ENCODE measurements at places on chromosomes 2 and 18. TPM values are rescaled to one million over a fixed set of nuclear protein-coding genes. Genes with fewer than 3 reads are reported as not detected.
A peak's percentile ranks its signal among the peaks of the same experiment; 100 is the strongest.

GRCh38 chr2:237603049-237603717 lies 12.6 kb upstream of the RAB17 start:
- no peak for DNase-seq

DNA sequence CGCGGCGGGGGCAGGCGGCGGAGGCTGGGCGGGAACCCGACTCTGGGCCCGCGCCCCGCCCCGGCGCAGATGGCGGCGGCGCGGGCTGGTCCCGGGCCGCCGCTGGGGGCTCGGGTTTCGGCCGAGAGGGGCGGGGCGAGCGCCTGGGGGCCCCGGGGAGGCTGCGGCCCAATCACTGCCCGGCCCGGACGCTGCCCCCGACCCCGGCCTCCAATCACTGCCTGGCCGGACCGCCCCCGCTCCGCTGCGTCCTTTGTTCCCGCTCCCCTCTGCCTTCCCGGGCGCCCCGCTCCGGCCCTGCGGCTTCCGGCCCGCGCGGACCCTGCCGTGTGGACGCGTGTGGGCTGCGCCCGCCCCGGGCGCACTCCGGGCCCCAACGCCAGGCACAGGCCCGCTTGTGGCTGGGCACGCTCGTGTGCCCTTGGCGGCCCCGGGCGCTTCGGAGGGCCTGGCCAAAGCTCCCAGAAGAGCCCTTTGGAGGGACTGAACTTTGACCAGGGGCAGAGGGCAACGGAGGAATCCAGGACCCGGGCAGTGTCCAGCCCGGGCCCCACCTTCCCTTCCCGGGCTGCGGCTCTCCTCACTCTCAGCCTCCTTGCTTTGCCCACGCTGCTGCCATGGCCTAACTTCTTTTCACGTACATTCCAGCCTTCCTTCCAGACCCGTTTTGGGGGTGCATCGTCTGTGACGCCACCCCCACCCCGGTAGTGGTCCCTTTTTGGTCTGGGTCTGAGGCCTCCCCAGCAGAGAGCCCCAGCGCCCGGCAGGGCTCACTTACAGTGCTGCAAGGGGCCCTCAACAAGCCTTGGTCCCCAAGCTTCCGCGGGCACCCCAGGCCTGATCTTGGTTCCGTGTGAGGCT lies 27.1 kb upstream of the PTMA start:
- peak; percentile 72 for DNase-seq

GRCh38 chr2:150595803-150596470 lies 108.5 kb upstream of the RND3 start:
- no peak for DNase-seq

DNA sequence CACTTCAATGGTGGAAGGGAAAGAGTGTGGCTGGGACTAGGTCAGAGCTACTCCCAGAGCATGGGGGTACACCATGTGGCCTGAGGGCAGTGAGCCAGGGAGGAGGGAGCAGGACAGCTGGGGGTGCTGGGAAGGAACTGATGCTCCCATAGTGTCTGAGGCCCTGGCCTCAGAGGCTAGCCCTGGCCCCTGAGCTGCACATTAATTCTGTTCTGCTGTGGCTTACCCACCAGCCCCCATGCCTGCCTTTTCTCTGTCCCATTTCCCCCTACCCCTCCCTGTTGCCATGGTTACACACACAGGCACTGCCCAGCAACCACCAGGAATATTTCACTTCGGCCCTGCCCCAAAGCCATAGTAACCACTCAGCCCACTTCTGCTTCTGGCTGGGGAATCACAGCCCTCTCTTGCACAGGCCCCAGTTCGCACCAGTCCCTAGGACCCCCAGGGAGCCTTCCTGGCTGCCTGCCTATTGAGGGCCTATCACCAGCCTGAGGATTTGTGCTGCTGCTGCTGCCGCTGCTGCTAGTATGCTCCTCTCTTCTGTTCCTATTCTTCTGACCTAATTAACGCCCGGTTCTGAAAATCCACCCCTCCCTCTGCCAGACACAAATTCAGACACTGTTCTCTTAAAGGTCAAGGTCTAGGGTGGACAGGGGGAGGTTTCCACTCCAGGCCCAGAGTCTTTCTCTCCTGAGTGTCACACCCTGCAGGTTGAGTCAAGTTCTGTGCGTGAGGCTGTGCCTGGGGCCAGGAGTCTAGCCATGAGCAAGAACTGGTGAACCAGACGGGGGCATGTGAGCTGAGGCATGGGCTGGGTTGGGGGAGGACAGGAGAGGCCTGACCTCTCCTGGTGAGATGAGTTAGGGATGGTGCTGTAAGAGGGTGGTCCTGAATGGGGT lies 87.1 kb upstream of the MCFD2 start:
- DNase-seq, result no peak

UGT1A4 gene
- not detected for total RNA-seq

GRCh38 chr18:48049757-48050156 lies 119.3 kb upstream of the SMAD2 start:
- no peak for DNase-seq

- DNase-seq, result no peak
Measured at GRCh38 chr2:136245211-136245610, 127.3 kb upstream of the CXCR4 start.
